ENCODE measurements at places on chromosomes 5 and 9.
A peak's percentile ranks its signal among the peaks of the same experiment; 100 is the strongest.

GRCh38 chr9:1708219-1708618 is 306.9 kb upstream of the SMARCA2 start:
- DNase-seq, result no peak

- DNase-seq, result no peak
Observed at GRCh38 chr9:28916348-28916747, 1343.1 kb upstream of the C9orf72 start.

DNA sequence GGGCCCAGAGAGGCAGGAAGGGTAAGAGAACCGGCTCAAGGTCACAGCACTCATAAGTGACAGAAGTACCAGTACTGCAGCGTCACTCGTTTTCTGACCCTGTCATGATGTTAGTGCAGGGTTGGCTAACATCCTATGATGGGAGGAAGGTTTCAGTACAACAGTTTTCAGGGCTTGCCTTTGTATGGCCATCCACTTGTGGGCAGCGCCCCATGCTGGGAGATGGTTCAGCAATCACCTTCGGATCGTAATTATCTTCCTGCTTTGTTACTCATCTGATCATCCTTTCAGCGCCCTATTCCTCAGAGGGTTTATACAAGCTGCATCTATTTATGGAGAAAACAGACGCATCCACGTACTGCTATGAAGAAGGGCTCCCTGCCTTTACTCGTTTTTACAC is 2.4 kb downstream of the MAP1B start:
- peak; percentile 82 for DNase-seq

- peak; percentile 43 for DNase-seq
Observed at GRCh38 chr5:175859916-175860315, 11.5 kb upstream of the CPLX2 start.

DNA sequence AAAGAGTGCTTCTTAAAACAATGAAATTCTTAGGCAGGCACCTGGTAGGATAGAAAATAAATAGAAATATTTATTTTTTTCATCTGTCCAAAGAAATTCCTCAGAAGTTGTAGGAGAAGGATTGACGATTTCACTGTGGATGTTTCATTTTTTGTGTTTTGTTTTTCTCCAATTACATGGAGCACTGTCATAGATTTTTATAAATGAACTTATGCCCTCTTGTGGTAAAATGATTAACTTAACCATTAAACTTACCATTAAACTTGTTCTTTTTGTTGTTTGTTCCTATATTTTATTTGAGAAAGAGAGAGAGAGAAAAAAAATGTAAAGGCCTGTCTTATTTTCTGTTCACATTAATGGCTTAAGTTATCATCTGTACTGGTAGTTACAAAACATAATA is 339.2 kb downstream of the PRR16 start:
- peak; percentile 13 for DNase-seq

- no peak for DNase-seq
Observed at GRCh38 chr5:113771483-113771882, 258.0 kb downstream of the YTHDC2 start.

DNA sequence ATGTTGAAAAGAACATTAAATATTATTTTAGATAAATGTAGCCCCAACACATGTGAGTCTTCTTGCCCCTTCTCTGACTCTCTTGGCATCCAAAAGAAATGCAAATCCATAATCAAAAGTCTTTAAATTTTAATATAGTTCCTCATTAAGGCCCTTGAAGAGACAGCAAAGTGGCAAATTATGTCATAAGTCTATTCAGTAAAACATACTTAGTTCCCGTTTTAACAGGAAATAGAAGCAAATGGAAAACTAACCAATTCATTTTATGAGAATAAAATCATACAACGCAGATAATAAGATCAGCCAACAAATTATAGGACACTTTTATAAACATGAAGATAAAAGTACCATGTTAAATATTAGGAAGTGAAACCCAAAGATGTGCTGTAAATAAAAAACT is 20.1 kb upstream of the IFNB1 start:
- no peak for DNase-seq

DNA sequence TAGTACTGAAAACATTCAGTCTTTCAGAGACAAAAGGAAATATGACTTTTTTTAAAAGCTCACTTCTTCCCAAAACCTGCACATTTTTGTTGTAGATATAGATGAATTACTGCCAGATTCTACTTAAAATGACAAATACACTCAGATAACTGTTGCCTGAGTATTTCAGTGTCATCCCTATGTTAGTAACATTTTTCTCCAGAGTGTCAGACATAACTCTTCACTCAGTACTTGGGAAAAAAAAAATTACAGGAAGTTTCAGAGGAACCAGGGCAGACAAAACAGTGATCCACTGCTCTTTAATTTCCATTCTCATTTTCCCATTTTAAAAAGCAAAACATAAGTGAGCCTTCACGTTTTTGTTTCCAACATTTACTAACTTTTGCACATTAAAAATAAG is 79.3 kb upstream of the ITGA1 start:
- no peak for DNase-seq

DNA sequence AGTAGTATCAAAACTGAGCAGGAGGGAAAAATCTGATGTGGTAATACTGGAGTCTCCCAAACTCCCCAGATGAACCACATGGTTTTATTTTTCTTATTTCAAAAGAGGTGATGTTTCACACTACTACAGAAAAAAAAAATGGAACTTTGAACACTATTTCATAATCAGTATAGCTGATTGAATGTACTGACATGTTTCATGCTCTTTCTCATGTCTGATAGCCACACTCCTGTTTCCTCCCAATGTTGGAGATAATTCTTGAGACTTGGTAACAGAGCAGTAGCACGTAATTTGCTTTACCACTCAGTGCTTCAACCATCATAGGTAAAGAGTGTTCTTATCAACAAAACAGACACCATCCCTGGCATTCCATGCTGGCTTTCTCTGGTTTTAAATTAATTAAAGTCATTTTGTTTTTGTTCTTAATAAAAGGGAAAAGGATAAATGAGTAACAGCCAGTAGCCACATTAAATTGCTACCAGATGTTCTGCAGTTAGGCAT is 85.2 kb downstream of the MUSK start:
- DNase-seq, result no peak

GRCh38 chr9:136499071-136499934 is 16.5 kb upstream of the SEC16A start:
- no peak for DNase-seq
